KG1 (cell line): ENCODE measurements at places on chromosomes 3 and 15.

DNA sequence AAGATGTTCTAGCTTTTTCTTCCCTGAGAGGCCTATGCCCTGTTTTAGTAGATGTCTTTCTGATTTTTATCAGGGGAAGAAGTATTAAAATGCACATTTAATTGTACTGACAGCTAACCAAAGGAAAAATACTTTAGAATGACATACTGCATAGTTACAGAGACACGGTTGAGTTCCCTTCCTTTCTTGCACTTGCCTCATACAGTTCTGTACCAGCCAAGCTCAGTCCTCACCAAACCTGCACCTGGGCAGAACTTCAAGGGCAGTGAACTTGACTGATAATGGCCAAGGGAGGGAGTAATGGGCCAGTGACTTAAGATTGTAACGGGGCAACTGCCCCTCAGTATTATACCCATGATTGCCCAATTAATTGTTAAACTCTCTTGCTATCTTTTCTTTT is 34.1 kb upstream of the RASGRP1 start:
- no peak for DNase-seq

DNA sequence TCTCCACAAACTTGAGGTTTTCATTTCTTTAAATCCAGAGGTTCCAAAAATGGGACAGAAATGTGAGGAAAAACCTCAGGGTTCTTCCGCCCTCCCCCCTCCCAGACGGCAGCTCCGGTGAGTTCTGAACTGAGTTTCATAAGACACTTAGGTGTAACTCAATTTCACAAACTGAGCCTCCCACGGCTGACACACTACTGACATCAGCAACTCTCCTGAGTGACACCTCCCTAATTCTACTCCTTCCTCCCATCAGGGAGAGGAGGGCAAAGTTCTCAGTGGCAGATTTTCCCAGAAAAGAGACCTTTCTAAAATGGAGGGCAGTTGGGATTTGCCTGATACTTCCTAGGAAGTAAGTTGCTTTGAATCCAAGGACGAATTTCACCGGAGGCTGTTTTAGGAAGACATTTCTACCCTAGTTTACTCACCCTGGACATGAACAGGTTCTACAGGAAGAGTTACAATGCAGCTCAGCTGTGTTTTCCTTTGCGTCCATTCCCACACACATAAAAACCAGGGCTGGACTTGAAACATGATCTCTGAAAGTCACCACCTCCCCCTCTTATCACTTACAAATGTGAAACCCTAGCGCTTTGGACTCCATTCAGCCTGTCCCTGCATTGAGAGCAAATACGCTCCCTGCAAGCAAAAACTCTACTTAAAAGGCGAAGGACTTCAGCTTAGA is 78.1 kb upstream of the LMOD3 start:
- DNase-seq, result no peak

DNA sequence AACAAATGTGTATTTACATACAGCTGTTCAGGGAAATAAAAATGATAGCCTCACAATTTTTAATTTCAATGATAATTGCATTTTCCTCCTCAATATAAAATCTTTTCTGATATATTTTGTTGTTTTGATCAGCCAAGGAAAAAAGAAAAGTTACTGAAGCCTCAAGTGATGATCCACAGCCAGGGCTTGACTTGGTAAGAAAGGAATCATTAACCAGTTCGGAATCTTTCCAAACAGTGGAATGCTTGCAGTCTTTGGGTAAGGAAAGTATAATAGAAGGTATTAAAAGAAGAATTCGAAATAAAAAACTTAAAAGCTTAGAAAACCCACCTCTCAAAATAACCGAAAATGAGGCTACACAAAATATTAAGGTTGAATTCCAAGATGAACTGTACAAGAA is 1.0 kb downstream of the TOPAZ1 start:
- no peak for DNase-seq

DNA sequence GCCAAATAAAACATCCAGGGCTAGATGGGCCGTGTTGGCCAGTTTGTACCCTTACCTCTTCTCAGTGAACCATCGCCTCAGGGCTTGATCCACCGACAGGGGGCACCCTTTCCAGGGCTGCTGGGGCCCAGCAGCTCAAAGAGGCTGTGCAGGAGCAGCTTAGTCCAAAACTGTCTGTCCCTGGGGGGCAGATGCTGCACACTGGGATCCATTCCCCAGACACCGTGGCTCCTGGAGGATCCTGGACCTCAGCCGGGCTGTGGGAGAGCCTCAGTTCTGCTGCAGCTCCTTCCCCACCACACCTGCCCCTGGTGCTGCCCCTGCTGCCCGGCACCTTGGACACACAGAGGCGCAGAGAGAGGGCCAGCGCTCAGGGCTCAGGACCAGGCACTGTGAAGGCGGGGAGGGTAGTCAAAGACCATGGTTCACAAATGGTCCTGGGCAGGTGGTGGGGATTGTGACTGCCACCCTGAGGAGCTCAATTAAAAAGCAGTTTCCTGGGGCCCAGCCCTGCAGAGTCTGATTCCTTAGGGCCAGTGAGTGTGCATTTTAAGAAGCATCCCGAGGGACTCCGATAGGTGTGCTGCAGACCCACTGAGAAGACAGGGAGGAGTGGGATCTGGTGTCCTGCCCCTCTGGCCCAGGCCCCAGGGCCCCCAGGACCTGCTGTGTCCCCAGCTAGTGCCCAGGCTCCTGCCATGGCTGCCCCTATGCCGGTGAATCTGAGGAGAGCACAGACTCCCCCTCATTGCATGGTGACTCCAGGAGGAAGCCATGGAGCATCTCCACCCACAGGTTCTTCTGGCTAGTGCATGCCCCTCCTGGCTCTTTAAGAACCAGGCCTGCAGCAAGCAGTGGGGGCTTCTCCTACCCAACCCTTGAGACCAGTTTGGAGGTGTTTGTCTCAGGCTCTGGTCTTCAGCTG is 86.5 kb upstream of the PRR20G start:
- DNase-seq, result no peak

DNA sequence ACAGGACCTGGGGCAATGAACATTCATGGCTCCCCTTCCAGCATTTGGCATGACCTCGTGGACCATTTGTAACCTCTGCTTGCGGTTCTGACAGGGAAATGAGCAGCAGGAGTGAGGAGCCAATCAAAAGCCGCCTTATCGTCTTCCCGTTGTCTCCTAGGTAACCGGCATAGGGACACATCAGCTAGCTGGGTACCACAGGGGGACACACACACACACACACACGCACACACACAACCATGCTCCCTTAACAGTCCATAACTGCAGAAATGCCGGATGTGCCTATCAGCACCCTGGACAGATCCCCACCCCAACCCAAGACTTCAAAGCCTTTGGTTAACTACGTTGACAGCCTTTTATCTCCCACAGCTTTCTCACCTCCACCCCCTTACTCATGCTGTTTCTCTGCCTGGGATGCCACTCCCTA is 53.4 kb upstream of the CCDC174 start:
- DNase-seq, result peak; percentile 21

- no peak for DNase-seq
Measured at GRCh38 chr3:61357902-61358301, 106.7 kb upstream of the FHIT start.

DNA sequence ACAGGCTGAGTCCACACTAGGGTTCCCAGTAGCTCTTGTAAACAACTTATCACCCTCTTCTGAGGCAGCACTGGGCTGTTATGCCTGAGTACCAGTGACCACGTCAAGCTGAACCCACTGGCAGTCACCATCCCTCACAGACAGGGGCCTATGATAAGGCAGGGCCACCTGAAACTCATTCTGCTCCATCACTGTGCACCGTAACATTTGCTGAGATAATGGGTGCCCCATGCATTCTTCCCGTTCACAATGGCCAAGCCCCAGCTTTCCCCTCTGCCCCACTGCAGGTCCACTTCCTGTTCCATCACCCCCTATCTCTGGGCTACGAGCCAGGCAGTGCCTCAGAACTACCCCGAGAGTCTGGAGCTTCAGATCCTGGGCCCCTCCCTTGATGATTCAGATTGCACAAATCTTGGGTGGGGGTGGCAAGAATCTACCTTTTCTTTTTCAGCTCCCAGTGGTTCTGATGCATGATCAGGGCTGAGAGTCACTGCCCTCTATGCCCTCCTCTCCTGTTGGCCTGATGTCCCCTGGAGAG is 158.0 kb downstream of the RAB11A start:
- no peak for DNase-seq

GRCh38 chr3:149197669-149198068 is 24.0 kb downstream of the CP start:
- no peak for DNase-seq

DNA sequence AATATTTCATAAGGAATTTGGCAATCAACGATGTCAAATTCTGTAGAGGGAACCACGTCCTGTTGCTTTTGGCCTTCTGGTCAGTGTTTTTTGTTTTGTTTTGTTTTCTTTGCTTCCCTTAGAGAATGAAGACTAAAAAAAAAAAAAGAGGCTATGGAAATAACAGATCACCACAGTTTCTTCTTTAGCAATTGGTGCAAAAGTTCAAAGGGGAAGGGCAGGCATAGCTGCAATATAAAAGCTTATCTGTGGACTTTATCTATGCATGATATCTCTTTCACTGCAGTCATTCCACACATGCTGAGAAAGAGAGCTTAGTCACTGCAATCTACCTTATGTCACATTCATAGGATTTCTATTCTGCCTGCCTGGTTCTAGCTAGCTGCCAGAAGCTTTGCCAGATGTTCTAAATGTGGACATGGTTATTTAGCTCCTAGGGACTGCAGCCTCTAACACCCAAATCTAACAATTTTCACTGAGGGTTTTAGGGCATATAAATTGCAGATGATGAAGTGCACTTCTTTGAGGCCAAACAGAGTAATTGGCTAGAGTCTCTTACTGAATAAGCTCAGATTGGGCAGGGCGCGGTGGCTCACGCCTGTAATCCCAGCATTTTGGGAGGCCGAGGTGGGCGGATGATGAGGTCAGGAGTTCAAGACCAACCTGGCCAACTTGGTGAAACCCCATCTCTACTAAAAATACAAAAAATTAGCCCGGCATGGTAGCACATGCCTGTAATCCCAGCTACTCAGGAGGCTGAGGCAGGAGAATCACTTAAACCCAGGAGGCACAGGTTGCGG is 637.2 kb downstream of the NTRK3 start:
- no peak for DNase-seq

DNA sequence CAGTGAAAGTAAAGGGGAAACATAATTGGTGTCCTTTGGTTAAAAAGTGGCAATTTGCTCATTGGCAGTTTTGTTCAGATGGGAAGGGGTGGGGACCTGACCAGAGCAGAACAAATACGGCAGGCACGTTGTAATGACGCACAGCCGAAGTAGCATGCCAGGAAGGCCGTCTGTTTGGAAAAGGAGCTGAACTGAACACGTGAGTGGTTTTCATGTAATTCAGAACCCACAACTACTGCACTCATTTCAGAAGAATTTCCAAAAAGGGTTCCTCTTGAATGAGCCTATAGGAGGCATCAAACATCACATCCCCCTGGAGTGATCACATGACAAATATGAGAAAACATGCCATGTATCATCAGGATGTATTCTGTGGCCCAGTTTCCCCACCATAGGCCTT is 42.9 kb upstream of the LMCD1 start:
- DNase-seq, result no peak

- DNase-seq, result no peak
Measured at GRCh38 chr3:29331456-29332194, 50.8 kb downstream of the RBMS3 start.

GRCh38 chr15:88242586-88243555 is 13.7 kb downstream of the NTRK3 start:
- no peak for DNase-seq

- no peak for DNase-seq
Measured at GRCh38 chr3:17013050-17013449, 128.3 kb downstream of the PLCL2 start.

DNA sequence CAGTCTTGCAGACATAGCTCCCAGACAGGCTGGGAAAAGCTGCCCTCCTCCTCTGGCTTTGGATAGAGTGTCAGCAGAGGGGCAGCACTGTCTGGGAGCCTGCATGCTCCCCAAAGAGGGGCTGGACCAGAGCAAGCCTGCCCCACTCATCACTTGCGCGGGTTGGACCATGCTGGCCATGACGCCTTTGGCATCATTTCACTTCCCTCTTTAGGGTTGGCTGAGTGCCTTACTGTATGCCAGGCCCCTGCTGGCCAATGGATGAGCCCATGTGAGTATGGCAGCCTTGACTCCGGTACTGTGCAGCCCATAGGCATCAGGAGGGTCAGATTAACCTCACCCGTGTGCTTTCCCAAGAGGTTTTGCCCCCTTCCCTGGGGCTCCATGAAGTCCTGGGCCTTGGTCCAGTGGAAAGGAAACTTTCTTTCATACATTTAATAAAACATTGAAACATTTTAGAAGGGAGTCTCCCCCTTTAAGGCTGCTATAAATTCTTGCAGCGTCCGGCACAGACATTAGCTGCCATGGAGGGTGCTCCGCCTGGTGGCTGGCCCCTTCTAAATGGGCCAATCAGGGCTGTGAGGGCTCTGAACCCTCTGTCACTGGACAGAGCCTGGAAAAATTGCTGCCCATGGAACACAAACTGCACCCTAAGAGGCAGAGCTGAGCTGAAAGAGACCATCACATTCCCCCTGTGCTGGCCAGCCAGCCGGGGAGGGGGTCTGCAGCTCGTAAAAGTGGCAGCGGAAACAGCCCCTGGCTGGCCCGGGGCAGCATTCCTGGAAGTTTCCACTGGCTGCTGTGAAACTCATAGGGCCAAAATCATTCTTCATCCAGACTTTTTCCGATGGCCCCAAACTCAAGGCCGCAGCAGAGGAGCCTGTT is 20.8 kb upstream of the DUSP7 start:
- no peak for DNase-seq

DNA sequence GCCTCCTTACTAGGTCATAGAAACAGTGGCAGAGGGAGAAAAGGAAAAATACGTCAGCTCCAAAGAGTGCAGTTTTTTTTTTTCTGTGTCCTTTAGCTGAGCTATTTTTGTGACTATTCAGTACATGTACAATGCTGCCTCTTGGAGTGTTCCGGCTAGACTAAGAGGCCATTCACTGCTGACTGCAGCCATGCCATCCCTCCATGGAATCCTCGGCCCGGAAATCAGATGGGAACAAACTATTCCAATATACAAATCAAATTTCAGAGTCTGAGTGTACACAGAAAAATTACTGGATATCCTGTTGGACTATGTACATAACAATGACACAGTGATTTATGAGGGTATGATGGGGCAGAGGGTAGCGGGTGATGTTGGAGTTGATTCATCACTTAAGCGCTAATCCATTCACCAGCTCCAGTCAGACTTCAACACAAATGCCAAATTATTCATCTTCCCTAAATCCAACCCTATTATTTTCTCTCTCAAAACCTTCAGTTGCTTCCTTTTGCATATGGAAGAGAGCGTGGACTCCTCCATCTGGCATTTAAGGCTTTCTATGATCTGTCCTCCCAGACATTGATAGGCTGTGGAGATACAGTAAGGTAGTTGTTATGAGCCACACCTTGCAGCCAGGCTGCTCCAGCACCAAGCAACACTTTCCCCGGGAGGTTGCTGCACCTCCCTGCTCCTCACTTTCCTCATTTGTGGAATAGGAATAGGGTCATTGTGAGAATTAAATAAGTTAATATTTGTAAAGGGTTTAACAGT is 109.1 kb downstream of the LPP start:
- no peak for DNase-seq

GRCh38 chr3:50269460-50269859 is 513 bp downstream of the SEMA3B start:
- DNase-seq, result no peak

GRCh38 chr3:42425736-42426407 is 15.5 kb upstream of the LYZL4 start:
- DNase-seq, result no peak
